ENCODE measurements at places on chromosomes 4 and X. TPM values are rescaled to one million over a fixed set of nuclear protein-coding genes. Genes with fewer than 3 reads are reported as not detected.

SPP1 gene
- 9.0 TPM for total RNA-seq

- peak; percentile 35 for DNase-seq
Measured at GRCh38 chrX:18426004-18426320, 554 bp downstream of the CDKL5 start.

PHOX2B gene
- not detected for total RNA-seq

SLC25A5 gene
- total RNA-seq = 108 TPM

DNA sequence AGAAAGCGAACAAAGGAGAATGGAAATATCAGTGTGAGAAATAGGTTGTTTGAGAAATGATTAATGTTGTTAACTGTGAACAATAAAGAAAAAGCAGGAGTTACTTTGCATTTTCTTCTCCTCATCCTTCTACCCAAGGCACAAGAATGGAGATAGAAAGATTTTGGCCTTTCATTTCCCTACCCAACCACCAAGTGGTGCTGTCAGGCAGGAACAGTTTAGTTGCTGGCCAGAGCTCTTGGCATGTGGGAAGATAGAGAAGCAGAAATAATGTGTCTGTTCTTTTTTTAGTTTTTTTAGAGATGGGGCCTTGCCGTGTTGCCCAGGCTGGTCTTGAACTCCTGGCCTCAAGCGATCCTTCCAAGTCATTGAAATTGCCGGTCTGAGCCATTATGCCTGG lies 12.8 kb downstream of the HOPX start:
- DNase-seq = no peak

- DNase-seq = no peak
Measured at GRCh38 chr4:62460329-62460728, 1260.2 kb downstream of the ADGRL3 start.

DNA sequence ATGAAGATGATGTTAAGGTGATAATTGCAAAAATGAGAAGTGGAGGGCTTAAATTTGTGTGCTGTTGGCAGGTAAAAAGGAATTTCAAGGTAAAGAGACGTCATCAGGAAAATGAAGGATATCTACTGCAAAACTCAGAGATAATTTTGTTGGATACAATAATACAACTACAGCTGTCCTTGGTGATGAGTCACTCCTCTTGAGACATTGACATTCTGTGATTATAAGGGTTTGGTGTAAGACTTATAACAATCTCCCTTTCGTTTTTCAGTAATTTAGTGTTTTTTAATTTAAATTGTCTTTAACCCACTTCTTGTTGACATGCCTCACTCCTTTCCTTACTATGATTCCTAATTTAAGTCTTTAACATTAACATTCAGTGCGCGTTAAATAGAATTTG lies 1074.1 kb upstream of the SLIT2 start:
- DNase-seq = no peak

PAGE2 gene
- total RNA-seq = not detected

Data from stomach (tissue), 19 donors.